ENCODE measurements at places on chromosomes 13 and 19.

DNA sequence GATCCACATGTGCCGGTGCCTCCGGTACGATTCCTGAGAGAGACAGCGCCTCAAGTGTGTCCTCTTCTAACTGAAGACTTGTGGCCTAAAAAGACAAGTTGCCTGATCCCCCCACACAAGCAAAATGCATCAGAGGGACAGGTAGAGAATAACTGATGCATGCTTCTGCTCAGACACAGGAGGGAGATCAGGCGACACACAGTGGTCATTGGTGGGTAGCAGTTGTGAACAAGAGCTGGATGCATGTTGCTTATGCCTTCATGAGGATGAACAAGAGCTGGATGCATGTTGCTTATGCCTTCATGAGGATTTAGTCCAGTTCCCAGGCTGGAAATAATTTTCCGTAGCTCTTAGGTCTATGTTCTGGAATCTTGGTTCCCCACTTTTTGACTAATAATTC is 505.6 kb downstream of the MYO16 start:
- no peaks in the 10 kb centered on the region for H3K4me1 ChIP-seq
- H3K4me3 ChIP-seq = no peak overlapping the region
- no peak for DNase-seq
- no peak overlapping the region for H3K27ac ChIP-seq
- no peaks in the 10 kb centered on the region for H3K36me3 ChIP-seq

DNA sequence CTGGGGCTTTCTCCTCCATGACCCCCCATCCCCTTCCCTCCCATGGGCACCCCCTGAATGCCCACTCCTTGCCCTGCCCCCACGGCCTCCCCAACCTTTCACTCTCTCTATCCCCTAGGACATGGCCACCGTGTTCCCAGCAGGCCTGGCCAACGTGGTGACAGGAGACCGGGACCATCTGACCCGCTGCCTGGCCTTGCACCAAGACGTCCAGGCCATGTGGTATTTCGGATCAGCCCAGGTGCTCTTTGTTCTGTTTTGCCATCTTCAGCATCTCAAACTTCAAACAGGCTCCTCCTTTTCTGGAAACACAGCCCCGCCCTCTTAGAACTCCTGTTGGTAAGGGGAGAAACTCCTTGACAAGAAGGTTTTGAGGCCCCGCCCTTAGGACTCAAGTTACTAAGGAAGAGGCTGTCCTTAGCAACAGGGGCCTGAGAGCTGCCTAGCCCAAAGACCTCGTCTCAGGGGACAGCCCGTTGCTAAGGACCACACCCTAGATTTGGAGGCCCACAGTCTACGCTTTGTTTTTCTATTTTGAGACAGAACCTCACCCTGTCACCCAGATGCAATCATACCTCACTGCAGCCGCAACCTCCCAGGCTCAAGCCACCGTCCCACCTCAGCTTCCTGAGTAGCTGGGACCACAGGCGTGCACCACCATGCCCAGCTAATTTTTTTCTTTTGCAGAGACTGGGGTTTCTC is 5.1 kb upstream of the FLT3LG start:
- H3K4me3 ChIP-seq = peak overlapping the region; percentile 59
- no peaks in the 10 kb centered on the region for H3K27me3 ChIP-seq
- H3K4me1 ChIP-seq = peaks cover 57% of the 10 kb centered on the region
- DNase-seq = peak; percentile 72

DNA sequence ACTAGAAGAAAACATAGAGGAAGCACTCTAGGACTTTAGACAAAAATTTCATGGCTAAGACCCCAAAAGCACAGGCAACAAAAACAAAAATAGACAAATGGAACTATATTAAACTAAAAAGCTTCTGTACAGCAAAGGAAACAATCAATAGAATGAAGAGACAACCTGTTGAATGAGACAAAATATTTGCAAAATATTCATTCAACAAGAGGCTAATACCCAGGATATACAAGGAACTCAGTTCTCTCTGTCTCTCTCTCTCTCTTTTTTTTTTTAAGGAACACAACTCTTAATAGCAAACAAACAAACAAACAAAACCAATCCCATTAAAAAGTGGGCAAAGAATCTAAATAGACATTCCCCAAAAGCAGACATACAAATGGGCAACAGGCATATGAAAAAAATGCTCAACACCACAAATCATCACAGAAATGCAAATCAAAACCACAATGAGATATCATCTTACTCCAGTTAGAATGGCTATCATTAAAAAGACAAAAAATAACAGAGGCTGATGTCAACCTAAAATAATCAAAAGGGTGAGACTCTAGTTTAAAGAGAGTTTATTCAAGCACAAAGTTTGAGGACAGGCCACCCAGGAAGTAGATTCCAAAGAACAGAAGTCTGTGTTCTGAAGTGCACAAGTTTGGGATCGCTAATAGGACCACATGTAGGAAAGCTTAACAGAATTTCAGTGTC is 27.1 kb upstream of the SLC7A9 start:
- DNase-seq = no peak
- H3K27me3 ChIP-seq = no peaks in the 10 kb centered on the region
- H3K4me3 ChIP-seq = no peak overlapping the region
- H3K27ac ChIP-seq = no peak overlapping the region
- peaks cover 6% of the 10 kb centered on the region for H3K4me1 ChIP-seq
- H3K36me3 ChIP-seq = peaks cover 47% of the 10 kb centered on the region

DNA sequence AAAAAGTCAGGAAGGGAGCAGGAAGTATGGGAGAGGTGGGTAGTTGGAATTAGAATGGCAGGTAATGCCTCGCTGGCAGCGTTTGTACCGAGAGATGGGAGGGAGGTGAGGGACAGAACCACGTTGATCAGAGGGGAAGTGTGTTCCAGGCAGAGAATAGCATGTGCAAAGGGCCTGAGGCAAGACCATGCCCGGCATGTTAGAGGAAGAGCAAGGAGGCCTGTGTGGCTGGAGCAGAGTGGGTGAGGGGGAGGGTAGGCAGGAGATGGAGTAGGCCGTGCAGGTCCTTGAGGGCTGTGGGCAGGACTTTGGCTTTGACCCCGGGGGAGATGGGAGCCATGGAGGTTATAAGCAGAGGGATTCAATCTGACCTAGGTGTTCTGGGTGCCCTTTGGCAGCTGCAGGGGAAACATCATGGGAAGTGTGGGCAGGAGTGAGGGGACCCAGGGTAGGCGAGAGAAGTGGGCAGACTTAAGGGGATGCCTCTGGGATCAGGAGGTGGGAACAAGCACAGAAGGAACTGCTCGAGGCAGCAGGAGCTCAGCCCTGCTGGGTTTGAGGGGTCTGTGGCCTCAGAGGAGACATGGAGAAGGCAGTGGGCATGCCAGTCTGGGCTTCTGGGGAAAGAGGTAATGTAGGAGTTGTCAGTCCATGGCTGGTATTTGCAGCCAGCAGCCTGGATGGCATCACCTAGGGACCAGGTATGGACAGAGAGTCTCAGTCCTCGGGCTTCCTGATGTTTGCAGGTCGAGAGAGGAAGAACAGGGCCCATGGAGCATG is 48.8 kb downstream of the CD320 start:
- no peak overlapping the region for H3K4me3 ChIP-seq
- H3K27me3 ChIP-seq = no peaks in the 10 kb centered on the region
- no peak overlapping the region for H3K27ac ChIP-seq
- H3K4me1 ChIP-seq = no peaks in the 10 kb centered on the region
- no peak for DNase-seq

DNA sequence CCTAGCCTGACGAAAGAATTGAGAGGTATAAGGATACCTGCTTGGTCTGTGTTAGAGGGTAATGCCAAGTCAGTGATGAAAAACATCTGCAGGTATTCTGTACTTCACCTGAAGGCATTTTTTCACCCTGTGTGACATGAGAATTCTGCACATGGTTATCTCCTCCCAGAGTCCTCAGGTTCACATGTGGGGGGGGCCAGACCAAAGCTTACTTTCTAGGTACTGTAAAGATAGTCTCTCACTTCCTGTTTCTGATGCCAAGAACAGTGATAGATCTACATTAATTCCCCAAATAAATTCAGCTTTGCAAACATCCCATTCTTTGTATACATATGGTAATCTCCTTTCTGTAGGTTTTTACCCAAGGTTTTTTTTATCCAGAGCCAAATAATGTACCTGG is 53.4 kb downstream of the GPC6 start:
- H3K4me1 ChIP-seq = no peaks in the 10 kb centered on the region
- no peaks in the 10 kb centered on the region for H3K36me3 ChIP-seq
- H3K27ac ChIP-seq = no peak overlapping the region
- no peak overlapping the region for H3K4me3 ChIP-seq
- peaks cover 2% of the 10 kb centered on the region for H3K27me3 ChIP-seq

DNA sequence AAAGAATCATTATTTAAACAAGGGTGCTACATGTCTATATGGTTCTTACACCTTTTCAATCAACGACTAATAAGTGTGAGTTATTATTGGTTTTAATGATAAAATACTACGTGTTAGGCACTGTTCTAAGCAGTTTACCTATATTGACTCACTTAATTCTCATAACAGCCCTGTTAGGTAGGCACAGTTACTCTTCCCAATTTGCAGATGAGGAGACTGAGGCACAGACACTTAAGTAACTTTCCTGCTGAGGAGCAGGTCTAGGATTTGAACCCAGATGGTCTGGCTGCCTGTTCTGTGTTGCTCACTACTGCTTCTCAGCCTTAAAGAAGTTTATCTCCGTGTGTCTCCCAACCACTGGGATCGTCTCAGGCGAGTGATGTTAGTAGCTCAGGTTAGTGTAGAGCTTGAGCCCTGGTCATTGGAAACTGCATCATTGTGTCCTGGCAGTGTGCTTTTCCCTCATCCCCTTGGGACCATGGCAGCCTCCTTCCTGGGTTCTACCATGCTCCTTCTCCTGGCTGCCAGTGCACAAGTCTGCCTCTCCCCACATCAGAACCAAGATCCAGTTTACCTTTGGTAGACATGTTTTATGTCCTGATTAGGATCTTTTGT is 10.9 kb downstream of the UBAC2 start:
- peaks cover 29% of the 10 kb centered on the region for H3K36me3 ChIP-seq
- H3K4me1 ChIP-seq = peaks cover 85% of the 10 kb centered on the region
- DNase-seq = no peak
- no peaks in the 10 kb centered on the region for H3K27me3 ChIP-seq
- H3K27ac ChIP-seq = no peak overlapping the region

DNA sequence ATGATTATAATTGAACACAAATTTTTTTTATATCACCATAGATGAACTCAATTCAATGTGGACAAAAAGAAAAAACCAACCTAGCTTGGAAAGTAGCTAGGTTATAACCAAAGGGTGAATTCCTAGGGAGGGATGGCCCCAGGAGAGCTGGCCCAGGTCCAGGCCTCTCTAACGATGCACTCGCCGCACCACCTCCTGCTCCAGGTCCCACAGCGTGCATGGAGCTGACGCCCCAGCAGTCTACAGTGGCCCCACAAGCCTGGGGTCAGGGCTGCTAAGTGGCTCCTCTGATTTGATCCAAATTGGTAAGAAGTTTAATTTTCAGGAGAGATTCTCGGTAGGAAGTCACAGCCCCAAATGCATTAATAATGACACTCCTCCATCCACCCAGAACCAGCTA is 48.8 kb downstream of the TSHZ3 start:
- no peaks in the 10 kb centered on the region for H3K4me1 ChIP-seq
- no peak overlapping the region for H3K4me3 ChIP-seq
- DNase-seq = no peak

- H3K4me3 ChIP-seq = no peak overlapping the region
- no peaks in the 10 kb centered on the region for H3K4me1 ChIP-seq
- no peak for DNase-seq
- H3K27ac ChIP-seq = no peak overlapping the region
- H3K36me3 ChIP-seq = no peaks in the 10 kb centered on the region
These were observed 305.9 kb downstream of the KLF5 start for GRCh38 chr13:73364736-73365135.

GRCh38 chr19:52176574-52176973 is 5.2 kb upstream of the ZNF836 start:
- no peak overlapping the region for H3K27ac ChIP-seq
- peaks cover 9% of the 10 kb centered on the region for H3K4me1 ChIP-seq
- no peak for DNase-seq

GRCh38 chr13:102291587-102292218 is 110.1 kb downstream of the FGF14 start:
- no peaks in the 10 kb centered on the region for H3K36me3 ChIP-seq
- DNase-seq = no peak
- H3K27ac ChIP-seq = no peak overlapping the region
- H3K4me1 ChIP-seq = no peaks in the 10 kb centered on the region
